ENCODE measurements at places on chromosomes 5 and 9.

- no peak for DNase-seq
Observed at GRCh38 chr5:90563108-90563507, 4.5 kb downstream of the ADGRV1 start.

- no peak for DNase-seq
Observed at GRCh38 chr5:158725297-158725851, 374.3 kb downstream of the EBF1 start.

DNA sequence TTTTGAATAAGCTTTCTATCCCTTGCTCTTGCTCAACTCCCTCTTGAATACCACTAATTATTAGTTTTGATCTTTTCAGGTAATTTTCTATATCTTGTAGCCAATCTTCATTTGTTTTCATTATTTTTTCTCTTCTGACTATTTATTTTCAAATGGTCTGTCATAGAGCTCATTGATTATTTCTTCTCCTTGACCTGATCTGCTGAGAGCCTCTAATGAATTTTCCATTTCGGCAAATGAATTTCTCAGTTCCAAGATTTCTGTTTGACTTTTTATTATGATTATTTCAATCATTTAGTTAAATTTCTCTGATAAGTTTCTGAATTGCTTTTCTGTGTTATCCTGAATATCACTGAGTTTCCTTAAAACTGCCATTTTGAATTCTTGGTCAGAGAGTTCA lies 39.4 kb downstream of the MTRR start:
- no peak for DNase-seq

- no peak for DNase-seq
Observed at GRCh38 chr9:129932303-129933151, 97.3 kb downstream of the USP20 start.

- peak; percentile 33 for DNase-seq
Observed at GRCh38 chr5:54217826-54218503, 92.4 kb downstream of the ARL15 start.

DNA sequence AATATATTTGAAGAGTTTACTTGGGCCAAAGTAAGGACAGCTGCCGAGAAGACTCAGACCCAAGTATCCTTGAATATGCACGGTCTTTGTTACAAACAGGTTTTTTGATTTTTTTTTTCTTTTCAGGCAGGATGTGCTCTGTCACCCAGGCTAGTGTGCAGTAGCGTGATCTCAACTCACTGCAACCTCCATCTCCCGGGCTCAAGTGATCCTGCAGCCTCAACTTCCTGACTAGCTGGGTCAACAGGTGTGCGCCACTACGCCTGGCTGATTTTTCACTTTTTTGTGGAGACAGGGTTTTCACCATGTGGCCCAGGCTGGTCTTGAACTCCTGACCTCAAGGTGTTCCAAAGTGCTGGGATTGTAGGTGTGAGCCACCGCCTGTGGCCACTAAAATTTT lies 27.4 kb downstream of the JMY start:
- DNase-seq = no peak

GRCh38 chr9:113798062-113799030 lies 77.8 kb upstream of the ZNF618 start:
- no peak for DNase-seq

- DNase-seq = no peak
Observed at GRCh38 chr5:6675784-6676491, 37.3 kb upstream of the TENT4A start.

DNA sequence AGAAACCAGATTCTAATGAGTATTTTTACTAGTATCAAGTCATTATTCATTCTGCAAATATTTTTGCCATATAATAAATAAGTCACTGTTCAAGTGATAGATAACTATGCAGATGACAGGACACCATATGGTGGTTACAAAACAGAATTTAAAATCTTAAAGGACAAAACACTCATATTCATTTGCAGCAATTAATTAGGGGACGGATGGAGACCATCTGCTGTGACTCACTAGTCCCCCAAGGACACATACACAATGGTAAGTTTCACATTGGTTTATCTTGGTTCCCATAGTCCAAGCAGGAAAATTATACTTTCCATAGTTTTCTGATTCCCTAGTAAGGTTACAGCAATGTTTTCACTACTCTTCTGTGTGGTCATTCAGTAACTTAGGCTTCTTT lies 28.4 kb upstream of the SPATA31C2 start:
- DNase-seq = no peak

DNA sequence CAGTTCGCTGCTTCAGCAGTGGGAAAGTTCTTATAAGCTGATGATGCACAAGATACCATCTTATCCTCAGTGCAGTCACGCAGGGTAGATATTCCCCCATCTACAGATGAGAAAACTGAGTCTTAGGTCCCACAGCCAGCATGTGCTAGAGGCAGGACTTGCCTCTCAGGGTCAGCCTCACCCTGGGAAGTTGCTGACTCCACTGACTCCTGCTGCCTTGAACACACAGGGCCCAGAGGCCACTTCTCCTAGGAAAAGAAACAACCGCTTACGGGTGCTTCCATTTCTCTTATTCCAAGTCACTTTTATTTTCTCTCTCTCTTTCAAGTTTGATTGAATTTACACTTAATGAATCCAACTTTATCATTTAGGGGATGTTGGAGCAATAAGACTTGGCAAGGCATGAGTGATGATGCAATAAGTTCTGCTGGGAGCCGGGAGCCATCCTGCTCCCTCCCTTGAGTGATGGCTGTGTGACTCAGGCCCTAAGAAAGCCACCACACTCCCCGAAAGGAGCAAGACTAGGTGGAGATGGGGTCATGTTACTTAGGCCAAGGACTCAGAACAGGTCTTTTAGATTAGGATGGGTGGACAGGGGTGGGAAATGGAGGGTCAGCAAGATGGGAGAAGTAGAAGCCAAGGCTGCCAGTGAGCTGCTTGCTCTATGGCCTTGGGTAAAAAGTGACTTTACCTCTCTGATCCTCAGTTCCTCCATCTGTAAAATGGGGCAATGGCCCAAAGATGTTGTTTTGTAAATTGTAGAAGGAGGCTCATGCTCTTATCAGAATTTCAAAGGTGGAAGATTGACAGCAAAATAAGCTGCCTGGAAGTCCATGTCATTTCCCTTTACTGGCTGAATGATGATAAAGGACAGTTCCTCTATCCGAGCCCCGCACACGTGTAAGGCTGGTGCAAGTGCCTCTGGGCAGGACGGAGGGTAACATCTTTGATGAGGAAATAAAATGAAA lies 67.4 kb upstream of the ZNF618 start:
- DNase-seq = peak; percentile 44

DNA sequence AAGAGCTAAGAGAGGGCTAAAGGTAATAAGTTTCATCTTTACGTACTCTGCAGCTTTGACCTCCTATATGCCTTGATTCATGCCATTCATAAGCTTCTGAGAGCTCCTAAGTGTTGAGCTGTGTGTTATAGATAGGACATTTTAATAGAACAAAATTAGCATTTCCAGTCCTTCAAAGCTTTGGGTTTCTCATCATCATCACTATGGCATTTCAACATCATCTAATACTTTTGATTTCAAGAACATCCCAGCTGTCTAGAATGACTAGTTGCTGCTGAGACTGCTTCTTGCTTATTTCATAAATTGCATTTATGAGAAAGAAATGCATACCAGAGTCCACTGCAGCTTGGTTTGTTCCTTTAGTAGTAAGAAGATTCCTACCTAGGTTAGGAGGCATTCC lies 201.7 kb downstream of the SGCD start:
- DNase-seq = no peak

- no peak for DNase-seq
Observed at GRCh38 chr5:6464441-6464840, 15.8 kb downstream of the UBE2QL1 start.

- no peak for DNase-seq
Observed at GRCh38 chr9:95313010-95313498, 4.5 kb downstream of the FANCC start.

DNA sequence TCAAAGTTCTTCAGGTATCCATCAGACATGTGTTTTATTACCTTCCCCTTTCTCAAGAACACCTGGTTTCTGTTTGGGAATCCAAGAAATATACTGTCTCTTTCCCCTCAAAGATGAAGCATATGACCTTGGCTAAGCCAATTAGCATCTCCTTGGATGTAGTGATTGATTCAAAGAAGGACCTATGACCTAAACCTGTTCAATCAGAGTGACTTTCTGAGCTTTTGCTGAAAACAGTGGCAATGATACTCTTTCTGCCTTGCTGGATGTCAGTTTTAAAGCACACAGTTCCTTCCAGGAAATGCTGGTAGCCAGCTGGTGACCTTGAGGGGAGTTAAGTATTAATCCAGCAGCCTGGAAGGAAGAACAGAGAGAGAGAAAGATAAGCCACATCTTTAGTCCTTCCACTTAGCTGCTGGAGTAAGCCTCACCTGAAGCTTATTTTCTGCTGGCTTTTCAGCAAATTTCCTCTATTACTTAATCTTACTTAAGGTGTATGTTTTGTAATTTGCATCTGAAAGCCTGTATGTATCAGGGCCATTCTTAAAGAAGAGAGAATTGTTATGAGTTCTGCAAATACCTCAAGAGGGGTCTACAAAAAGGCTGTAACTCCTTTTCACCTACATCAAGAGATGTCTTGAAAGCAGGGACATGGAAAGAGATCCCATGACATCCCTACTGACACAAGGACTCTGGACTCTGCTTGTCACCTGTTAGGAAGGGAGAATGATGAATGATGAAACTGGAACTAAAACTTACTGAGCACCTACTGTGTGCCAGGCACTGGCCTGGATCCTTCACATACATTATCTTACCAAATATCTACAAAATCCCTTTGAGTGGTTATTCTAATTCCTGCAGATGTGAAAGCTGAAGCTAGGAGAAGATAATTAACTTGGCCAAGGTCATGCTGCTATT lies 35.2 kb upstream of the PIK3R1 start:
- DNase-seq = no peak

- DNase-seq = no peak
Observed at GRCh38 chr5:77181596-77182304, 28.7 kb upstream of the PDE8B start.

DNA sequence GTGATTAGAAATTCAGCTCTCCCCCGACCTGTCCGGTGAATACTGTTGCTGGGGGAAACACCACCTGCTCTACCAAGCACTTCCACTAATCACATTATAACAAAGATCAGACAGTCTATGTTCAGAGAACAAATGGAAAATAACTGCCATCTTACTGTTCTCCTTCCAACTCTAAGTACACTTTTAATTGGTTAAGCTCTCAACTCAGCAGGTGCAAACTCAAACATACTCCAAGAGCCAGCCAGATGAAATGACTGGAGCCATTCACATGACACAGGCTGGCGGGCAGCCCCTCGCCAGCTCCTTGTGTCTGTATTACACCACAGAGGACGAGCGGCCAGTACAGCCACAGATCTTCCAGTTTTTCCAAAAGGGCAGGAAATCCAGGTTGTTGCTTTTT lies 16.1 kb downstream of the LIFR start:
- DNase-seq = no peak

GRCh38 chr5:178415353-178415752 lies 174.8 kb downstream of the COL23A1 start:
- no peak for DNase-seq

GRCh38 chr5:120512068-120512467 lies 48.0 kb downstream of the PRR16 start:
- no peak for DNase-seq

DNA sequence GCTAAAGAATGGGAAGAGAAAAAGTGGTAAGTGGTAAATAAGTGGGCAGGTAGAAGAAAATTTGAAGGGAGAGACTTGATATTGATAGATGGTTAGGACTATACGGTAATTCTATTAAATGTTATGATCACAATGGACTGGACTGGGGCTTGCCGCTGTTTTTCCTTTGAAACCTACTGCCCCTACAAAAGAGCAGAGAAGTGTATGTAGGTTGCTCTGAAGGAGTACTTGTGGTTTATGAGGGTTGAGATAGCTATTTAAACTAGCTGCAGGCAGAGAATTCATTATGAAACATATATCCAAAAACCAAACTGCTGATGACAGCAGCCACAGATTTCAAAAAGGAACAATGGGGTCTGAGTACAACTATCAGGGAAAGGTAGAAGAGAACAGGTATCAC lies 16.8 kb upstream of the HK3 start:
- no peak for DNase-seq

DNA sequence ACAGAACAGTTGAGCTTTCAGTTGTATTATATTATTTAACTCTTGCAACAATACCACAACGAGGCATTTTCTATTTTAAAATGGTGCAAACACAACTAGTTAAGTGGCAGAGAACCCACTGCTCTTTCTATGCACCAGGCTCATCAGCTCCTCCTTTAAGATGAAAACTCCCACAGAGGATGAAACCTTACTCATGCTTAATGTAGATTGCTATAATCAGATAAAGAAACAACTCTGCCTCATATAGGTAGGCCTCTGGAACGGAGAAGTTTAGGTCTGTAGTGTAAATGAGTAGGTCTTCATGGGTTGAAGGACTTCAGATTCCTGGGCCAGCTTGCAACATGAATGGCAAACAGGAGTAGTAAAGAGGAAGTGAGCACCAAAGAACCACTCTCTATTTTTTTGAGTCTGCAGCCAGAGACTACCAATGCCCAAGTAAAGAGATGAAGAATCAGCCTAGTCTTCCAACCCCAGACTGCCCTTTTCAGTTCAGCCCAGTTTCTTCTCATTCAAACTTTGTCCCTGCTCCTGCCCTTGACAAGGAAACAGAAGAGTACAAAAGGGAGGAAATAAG lies 33.9 kb downstream of the HACD4 start:
- no peak for DNase-seq

- DNase-seq = no peak
Observed at GRCh38 chr5:132235340-132235739, 7.7 kb upstream of the P4HA2 start.

GRCh38 chr5:170746075-170746960 lies 37.2 kb upstream of the GABRP start:
- no peak for DNase-seq

GRCh38 chr9:17025281-17025680 lies 109.6 kb upstream of the CNTLN start:
- no peak for DNase-seq

GRCh38 chr5:156475182-156476157 lies 148.5 kb downstream of the SGCD start:
- peak; percentile 18 for DNase-seq

DNA sequence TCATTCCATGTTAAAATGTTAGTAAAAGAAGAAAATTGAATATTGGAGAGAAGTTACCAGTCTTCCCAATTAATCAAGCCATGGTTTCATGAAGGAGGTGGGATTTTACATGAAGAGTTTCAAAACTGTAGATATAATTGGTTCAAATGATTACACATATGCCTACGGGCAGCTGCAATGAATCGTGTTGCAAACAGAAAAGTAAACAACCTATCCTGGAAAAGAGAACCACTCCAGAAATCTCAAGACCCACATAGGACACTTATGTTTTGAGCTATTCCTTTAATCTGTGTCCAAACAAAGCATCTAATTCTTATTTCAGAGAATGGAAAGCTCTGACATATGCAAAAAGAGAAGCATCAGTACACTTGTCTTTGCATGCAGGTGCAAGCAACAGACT lies 340.2 kb downstream of the NDUFS4 start:
- no peak for DNase-seq

- DNase-seq = no peak
Observed at GRCh38 chr5:178576591-178577351, 13.4 kb downstream of the COL23A1 start.

All from HS-5 (cell line).